ENCODE measurements at places on chromosomes 1 and 21. TPM values are rescaled to one million over a fixed set of nuclear protein-coding genes. Genes with fewer than 3 reads are reported as not detected.

Gene RAB3B
- total RNA-seq, result 0.13 TPM

DNA sequence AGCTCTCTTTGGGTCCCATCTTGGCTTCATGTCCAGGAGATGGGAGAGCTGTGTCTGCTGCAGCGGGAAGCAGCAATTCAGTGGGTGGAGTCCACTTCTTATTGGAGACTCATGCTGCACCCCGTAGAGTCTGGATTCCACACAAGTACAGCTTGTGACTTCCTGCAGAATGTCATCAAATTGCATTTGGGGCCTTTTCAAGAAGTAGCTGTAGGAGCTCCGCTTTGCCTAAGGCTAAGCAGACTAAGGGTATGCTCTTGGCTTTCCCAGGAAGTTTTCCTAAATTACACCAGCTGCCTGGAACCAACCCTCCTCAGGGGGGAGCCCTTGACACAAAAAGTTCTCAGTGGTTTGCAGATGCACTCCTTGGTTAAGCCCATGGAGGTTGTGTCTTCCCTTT, 5.7 kb upstream of the MOB3C start:
- H3K4me3 ChIP-seq, result no peak overlapping the region

- H3K27ac ChIP-seq, result no peak overlapping the region
- H3K4me3 ChIP-seq, result no peak overlapping the region
- H3K4me1 ChIP-seq, result no peaks in the 10 kb centered on the region
- DNase-seq, result no peak
- no peaks in the 10 kb centered on the region for H3K27me3 ChIP-seq
- H3K36me3 ChIP-seq, result no peaks in the 10 kb centered on the region
Measured at GRCh38 chr1:220221269-220221668, 51.0 kb downstream of the RAB3GAP2 start.

DNA sequence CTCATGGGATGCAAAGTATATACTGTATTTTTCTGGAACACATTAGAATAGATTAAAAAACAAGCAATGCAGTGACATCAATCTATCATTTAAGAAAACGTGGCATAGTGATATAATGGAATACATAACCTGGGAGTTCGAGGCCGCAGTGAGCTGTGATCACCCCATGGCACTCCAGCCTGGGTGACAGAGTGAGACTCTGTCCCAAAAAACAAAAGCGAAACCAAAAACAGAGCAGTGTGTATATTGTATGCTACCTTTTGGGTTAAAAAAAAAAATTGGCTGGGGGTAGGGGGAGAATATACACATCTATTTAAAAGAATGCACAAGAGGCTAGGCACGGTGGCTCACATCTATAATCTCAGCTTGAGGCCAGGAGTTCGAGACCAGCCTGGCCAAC, 13.5 kb downstream of the SLC2A1 start:
- H3K4me1 ChIP-seq, result peaks cover 95% of the 10 kb centered on the region
- peaks cover 24% of the 10 kb centered on the region for H3K36me3 ChIP-seq
- H3K27ac ChIP-seq, result peak overlapping the region; percentile 14

DNA sequence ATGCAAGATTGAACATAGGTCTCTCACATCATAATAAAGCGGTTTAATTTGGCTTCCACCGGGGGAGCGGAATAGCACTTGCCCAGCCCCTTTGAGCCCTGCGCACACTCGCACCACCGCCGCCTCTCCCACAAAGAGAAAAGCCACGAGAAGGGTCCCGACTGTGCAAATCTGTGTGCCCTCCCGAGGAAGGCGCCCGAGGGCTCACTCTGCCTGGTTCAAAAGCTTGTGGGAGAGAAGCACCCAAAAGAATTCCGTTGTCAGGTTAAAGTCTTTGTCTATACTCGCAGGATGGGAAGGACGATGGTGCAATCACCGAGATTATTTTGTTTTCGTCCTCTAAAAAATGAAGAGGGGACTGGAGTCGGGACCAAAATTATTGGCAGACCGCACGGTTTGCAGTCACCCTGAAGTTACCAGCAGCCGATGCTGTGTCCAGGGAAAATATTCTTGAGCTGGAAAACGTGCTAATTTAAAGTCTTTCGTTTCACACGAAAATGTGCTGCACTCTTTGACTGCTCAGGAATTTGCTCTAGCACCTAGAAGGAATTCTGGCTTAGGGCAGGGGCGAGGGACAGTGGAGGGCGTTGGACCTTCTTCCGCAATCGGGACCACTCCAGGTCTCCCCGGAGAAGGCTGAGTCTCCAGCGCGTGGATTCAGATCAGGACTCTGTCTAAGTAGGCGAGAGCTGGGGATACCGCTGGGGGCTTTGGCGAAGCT, 6.6 kb upstream of the SIM2 start:
- H3K36me3 ChIP-seq, result no peaks in the 10 kb centered on the region
- DNase-seq, result no peak
- H3K27ac ChIP-seq, result no peak overlapping the region
- peaks cover 53% of the 10 kb centered on the region for H3K27me3 ChIP-seq
- H3K4me3 ChIP-seq, result no peak overlapping the region

- H3K4me1 ChIP-seq, result no peaks in the 10 kb centered on the region
- H3K27ac ChIP-seq, result no peak overlapping the region
- no peak for DNase-seq
- no peaks in the 10 kb centered on the region for H3K36me3 ChIP-seq
Measured at GRCh38 chr1:29962336-29962735, 726.0 kb downstream of the PTPRU start.

DNA sequence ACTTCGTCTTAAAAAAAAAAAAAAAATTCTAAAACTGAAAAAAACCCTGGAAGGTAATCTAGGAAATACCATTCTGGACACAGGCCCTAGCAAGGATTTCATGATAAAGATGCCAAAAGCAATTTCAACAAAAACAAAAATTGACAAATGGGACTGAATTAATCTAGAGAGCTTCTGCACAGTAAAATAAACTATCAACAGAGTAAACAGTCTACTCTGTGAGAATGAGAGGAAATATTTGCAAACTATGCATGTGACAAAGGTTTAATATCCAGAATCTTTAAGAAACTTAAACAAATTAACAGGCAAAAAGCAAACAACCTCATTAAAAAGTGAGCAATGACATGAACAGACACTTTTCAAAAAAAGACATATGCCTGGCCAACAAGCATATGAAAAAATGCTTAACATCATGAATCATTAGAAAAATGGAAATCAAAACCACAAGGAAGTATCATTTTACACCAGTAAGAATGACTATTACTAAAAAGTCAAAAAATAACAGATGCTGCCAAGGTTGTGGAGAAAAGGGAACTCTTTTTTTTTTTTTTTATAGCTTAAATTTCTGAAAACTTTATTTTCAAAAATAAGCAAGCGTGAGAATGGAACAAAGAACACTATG, 29.4 kb upstream of the RNPC3 start:
- H3K27me3 ChIP-seq, result no peaks in the 10 kb centered on the region
- no peaks in the 10 kb centered on the region for H3K4me1 ChIP-seq
- H3K36me3 ChIP-seq, result no peaks in the 10 kb centered on the region
- H3K27ac ChIP-seq, result no peak overlapping the region
- no peak overlapping the region for H3K4me3 ChIP-seq
- no peak for DNase-seq
